ENCODE measurements at places on chromosomes 2 and 18.

GRCh38 chr2:85678377-85678776 is 10.4 kb upstream of the SFTPB start:
- no peak for DNase-seq

DNA sequence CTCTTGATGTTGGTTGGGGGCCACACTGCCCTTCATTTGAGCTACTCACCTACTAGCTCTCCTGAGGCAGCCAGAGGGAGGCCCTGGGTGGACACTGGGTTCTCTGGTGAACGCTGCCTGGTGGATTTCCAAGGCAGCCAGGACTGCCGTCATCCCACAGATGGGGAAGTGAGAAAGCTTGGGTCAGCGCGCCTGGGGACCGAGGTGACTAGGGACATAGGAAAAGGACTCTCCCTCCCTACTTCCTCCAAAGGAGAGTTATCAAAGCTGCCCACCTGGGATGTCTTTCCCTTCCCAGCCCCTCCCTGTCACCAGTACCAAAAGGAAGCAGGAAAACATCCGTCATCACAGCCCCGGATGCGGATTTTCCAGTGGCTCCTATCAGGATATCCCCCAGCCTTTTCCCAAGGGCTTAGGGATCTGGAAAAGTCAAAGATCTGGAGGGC is 3.8 kb upstream of the SEMA4C start:
- no peak for DNase-seq

DNA sequence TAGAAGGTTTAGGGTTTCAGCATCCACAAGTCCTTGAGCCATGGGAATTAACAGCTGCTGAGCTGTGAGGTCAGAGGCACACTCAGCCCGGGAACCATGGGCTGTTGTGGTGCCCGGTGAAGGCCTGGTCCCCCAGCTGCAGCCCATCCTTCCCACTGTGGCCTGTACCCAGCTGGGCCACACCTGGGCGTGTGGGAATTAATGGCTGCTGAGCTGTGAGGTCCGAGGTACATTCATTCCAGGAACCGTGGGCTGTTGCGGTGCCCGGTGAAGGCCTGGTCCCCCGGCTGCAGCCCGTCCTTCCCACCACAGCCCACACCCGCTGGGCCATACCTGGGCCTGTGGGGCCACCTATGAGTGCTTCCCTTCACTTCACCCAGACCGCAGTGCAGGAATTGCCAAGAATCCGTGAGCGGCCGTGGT is 25.2 kb downstream of the TMEM18 start:
- no peak for DNase-seq

DNA sequence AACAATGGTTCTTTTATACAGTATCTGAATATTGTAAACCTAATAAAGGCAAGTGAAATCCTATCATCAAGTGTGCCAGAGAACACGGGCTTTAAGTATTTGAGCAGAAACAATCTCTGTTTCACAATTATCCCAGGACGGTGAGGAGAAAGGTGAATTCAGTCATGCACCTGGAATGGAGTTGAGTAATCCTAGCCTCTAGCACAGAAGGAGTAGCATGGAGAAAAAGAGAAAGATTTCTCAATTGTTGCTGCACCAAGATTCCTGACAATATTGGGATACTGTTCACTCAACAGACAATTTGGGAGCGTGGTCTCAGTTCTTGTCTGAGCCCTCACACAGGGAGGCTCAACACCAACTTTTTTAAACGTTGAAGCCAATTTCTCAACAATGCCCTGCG is 510.6 kb downstream of the SOX11 start:
- no peak for DNase-seq

All from stimulated activated CD8-positive, alpha-beta memory T cell treated with anti-CD3 and anti-CD28 coated beads, Interleukin-4, amount 100 ng/mL, for 4 hours (primary cell).